Stimulated activated naive B cell treated with anti-CD40 and anti-IgM and Interleukin-4, amounts not matched to agents 10 μg/mL and 1 μg/mL and 100 μg/mL, for 72 hours (primary cell): ENCODE measurements at places on chromosomes 11 and 22.

GRCh38 chr11:15818132-15818842 is 538.1 kb downstream of the SOX6 start:
- DNase-seq: no peak

- DNase-seq: no peak
Observed at GRCh38 chr11:724049-724777, 18.2 kb downstream of the EPS8L2 start.

GRCh38 chr11:91869686-91870085 is 354.9 kb upstream of the FAT3 start:
- no peak for DNase-seq

DNA sequence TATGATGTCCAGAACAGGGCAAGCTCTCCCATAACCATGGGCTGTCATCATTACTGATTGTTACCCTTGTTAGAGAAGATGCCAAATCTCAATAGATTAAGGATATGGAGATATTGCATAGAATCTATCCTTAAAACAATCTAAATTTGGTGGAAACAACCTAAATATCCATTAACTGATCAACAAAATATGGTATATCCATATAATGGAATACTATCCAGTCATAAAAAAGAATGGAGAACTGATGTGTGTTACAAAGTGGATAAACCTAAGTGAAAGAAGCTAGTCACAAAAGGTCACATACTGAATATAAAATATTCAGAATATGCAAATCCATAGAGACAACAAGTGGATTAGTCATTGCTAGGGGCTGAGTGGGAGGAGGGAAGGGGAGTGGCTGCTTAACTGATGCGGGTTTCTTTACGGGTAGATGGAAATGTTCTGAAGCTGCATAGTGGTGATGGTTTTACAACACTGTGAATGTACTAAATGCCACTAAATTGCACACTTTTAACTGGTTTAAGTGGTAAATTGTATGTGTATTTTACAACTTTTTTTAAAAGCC is 36.1 kb upstream of the SMCO4 start:
- DNase-seq: no peak

DNA sequence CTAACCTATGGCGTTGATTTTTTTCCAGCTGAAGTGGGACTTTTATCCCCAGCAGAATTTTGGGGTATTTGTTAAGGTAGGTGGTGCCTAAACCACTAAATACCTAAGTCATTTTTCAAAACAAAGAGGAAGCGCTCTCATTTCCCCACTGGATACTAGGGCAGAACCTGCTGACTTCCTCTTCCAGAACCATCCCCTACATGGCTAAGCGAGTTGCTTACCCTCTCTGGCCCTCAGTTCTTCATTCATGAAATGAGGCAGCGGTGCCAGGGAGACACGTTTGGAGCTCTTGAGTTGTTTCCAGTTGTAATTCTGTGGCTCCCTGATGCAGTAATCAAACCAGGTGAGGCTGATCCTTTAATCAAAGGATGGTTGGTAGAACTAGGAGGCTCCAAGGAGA is 10.0 kb upstream of the MTMR3 start:
- no peak for DNase-seq

DNA sequence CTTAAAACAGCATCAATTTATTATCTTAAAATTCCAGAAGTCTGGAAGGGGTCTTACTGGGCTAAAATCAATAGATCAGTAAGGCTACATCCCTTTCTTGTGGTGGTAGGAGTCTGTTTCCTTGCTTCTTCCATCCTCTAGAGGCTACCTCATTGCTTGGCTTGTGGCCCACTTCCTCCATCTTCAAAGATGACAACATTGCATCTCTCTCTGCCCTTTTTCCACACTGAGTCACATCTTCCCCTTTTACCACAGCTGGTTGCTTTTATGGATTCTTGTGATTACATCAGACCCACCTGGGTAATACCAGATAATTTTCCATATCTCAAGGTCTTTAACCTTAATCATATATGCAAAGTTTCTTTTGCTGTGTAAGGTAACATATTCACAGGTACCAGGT is 60.9 kb downstream of the GRIA4 start:
- DNase-seq: no peak

DNA sequence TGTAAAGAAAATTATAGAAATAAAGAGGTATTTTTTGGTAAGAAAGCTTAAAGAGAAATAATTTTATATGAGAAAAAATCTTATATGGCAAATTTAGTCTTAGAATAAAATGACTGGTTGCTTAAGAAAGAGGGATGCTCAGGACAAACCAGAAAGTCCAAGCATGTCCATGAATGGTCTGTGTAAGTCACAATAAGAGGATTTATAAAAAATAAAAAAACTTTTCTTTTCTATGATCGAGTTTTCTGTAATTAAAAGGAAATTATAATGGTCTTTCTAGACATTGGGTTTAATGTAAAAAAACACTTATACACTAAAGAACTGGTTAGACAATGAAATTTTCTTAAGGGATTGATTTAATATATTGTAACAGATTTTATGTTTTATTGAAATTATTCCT is 819.6 kb downstream of the TBC1D22A start:
- DNase-seq: no peak

DNA sequence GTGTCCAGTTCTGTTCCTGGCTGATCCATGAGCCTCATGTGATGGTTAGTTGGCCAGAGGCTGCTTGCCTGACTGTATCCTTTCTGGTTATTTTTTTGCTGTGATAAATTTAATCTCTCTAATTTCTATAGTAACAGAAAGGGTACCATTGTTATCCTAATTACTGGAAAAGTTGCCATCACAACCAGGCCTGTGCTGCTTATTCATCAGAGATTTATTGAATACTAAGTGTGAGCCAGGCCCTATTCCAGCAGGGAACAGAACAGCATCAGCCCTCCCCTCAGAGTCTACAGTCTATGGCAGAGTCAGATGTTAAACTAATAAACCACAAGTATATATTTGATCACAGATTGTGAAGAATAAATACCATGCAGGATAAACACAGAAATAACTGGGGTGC is 86.8 kb downstream of the DEPDC5 start:
- DNase-seq: no peak

- no peak for DNase-seq
Observed at GRCh38 chr11:61168042-61168688, 6.9 kb upstream of the VPS37C start.

GRCh38 chr11:120032766-120033390 is 105.0 kb downstream of the TRIM29 start:
- no peak for DNase-seq

DNA sequence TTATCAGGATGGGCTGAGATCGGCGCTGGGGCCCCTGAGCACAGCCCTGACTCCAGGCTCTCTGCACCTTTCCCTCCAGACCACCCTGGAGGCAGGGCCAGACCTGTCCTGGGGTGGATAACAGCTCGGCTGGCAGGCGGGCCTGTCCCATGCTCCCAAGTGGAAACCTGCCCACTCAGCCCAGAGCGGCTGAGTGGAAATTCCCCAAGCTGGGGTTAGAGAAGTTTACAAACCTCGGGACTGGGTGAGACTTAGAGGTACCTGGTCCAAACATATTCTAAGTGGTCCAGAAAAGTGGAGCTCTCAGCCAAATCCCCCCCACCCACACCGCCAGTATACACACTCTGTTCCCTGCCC is 4.8 kb upstream of the FXYD2 start:
- no peak for DNase-seq

DNA sequence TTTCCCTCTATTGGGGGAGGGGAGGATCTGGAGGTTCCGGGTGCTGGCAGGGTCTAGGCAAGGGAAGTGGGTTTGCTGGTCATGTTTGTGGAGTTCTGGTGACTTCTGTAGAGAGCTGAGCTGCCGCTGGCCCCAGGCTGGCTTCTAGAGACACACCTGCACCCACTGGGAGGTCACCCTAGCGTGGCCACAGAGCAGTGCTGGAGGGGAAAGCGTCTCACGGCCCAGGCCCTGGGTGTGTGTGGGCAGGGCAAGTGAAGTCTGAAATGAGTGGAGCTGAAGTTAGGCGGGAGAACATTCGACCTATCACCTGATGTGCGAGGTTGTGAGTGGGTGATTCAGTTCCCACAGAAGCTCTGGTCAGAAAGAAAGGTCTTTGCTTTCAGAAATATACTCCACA is 27.9 kb downstream of the SMIM38 start:
- peak; percentile 7 for DNase-seq

DNA sequence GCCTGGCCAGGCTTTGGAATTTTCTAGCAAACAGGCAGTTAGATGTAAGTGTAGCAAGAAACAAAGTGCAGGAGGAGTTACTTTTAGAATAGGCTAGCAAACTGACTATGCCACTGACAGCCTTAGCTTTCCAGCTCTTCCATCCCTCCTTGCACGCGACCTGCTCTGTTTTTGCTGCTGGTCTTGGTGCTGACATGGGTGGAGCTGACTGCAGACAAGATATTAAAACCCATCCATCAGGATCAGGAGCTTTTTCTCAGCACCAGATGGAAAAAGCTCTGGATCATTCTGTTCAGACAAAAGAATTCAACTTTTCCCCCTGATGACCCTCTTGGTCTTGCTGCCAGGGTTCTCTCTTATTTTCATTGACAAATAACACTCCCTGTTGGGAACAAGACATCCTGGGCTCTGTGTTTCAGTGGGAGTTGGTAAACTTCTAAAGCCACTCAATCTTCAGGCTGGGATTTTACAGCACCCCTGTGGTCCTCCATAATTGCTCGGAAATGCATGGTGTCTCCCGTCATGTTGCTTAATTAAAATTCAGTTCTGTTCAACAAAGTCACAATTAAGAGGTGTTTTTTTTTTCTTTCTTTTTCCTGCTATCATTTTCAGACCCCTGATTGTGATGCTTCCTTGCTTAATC is 240.0 kb upstream of the LARGE1 start:
- no peak for DNase-seq

DNA sequence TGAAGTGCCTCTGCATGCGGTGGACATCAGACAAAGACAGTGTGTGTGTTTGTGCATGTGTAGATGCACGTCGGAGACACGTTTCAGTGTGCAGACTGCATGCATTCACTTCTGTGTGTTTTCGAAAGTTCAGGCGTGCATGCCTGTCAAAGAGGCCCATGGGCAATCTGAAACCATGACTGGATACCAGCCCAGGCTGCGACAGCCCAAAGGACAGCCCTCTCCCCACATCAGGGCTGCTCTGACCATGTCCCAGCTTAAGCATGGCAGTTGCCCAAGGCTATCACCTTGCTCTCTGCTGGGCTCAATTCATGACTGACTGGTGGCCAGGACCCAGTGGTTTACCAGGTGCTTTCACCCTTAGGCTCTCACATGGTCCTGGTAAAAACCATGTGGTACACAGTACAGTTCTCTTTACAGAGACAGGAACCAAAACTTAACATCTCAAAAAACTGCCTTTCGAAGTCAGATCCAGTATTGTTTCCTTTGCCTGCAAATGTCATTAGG is 423.7 kb upstream of the CADM1 start:
- DNase-seq: no peak

GRCh38 chr22:20514658-20515406 is 7.4 kb downstream of the MED15 start:
- DNase-seq: no peak

DNA sequence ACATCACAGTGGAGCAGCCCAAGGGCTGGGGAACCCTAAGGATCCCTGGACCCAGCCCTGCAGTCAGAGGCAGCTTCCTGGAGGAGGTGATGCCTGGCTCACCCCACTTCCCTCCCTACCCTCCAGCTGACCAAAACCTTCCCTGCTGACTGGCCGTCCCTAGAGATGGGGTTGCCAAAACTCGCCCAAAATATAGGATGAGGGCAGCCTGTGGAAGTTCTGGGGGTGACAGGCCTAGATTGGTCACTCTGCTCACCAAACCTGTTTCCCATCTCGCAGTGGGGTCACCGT is 35.0 kb upstream of the PPARA start:
- no peak for DNase-seq

DNA sequence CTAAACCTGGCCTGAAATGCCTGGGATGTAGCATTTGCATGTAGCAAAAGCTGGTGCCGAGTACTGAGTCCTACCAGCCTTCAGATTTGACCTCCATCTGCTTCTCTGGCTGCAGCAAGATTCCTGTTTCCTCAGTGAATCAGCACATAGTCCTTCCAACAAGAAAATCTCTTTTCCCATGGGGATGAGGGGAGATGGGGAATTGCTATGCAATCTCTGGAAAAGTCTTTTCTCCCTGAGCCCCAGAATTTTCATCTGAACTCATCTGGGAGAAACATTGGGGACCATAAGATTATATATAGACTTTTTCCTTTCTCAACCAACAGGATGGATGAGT is 32.0 kb upstream of the YWHAH start:
- no peak for DNase-seq

- no peak for DNase-seq
Observed at GRCh38 chr11:36790526-36790925, 192.5 kb upstream of the RAG2 start.

- no peak for DNase-seq
Observed at GRCh38 chr11:81135570-81135969, 1598.1 kb downstream of the FAM181B start.

DNA sequence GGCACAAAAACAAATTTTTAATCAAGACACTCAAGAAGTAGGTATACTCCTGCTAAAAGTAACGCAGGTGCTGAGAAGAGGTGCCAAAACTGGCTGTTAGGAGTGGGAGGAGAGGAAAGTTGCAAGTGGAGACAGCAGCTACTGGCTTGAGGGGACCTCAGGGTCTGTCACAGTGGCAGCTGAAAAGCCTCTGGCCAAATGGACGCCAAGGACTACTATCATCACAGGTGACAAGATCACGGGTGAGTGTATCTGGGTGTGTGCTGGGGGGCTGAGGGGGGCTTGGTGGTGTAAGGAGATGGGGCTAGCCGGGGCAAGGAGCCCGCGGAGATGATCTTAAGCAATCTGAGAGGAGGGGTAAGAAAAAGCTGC is 687 bp downstream of the ZNF202 start:
- DNase-seq: no peak

DNA sequence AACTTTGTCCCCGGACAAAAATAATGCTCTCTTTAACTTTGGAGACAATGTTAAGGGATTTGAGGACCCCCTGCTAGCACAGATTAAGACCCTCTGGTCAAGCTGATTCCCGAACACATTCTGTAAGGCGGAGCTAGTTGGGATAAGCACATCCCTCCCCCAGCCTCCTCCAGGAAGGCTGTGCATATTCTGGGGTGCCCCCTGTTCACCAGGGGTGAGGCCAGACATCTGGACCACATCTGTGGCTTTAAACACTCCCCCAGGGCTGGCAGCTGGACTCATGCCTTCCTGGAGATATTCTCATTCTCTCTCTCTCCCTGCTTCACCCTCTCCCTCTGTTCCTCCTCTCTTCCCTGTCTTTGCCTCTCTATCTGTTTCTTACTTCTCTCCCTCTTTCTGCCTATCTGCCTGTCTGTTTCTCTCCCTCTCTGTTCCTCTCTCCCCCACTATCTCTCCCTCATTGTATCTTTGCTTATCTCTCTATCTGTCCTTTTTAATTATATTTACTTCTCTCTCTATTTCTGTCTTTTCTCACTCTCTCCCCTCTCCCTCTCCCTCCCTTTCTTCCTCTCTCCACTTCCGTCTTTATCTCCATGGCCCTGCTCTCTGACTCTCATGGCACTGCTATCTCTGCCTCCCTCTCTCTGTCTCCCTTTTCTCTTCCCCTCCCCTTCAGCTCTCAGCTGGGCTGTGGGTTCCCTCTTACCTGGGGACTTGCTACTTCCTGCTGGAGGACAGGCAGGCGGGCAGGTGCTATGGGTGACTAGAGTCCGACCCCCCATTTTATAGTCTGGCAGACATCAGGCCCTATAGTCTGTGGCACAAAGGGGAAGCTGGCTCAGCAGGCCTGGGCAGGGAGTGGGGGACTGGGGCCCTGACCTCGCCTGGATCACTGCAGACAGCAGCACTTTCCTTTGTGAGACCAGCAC is at the start of gene CRYBB1:
Gene CRYBB1, minus strand, starts transcription at position 757 of the 929 bp plus-strand sequence. CDS start 1,708 bp downstream, outside the sequence.
- no peak for DNase-seq

GRCh38 chr11:131498631-131499160 is 128.3 kb downstream of the NTM start:
- DNase-seq: no peak
